Mucosa of gallbladder (tissue), 1 donor: ENCODE measurements at places on chromosomes 1 and 21. TPM values are rescaled to one million over a fixed set of nuclear protein-coding genes. Genes with fewer than 3 reads are reported as not detected.

DNA sequence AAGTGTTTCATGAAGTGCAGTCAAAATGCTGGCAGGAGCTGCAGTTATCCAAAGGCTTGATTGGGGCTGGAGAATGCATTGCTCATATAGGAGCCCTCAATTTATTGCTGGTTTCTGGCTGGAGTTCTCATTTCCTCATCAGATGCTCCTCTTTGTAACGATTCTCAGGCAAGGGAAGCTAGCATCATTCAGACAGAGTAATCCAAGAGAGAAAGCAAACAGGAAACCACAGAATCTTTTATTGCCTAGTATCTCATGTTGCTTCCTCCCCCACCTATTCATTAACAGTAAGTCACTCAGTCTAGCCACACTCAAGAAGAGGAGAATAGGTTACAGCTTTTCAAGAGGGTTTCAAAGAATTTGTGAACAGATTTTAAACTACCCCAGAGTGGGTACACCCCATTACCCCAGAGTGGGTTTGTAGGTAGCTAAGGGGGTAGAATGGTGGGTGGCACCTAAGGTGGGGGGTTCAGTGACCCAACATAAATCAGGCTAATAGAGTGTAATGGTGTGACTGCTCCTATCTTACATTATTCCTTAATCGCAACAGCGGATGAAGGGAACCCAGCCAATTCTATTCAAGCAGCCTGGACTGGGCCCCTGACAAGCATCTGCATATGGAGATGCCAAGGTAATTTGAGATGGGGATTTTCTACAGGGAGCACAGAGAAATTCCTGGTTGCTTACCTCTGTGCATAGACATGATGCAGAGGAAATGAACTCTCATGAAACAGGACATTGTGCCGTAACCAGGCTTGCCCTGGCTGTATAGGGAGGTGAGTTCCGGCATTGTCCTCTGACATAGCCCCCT is 67.1 kb downstream of the KCNJ15 start:
- no peak for DNase-seq

GRCh38 chr1:108780937-108781574 is 34.6 kb downstream of the STXBP3 start:
- no peak for DNase-seq

DNA sequence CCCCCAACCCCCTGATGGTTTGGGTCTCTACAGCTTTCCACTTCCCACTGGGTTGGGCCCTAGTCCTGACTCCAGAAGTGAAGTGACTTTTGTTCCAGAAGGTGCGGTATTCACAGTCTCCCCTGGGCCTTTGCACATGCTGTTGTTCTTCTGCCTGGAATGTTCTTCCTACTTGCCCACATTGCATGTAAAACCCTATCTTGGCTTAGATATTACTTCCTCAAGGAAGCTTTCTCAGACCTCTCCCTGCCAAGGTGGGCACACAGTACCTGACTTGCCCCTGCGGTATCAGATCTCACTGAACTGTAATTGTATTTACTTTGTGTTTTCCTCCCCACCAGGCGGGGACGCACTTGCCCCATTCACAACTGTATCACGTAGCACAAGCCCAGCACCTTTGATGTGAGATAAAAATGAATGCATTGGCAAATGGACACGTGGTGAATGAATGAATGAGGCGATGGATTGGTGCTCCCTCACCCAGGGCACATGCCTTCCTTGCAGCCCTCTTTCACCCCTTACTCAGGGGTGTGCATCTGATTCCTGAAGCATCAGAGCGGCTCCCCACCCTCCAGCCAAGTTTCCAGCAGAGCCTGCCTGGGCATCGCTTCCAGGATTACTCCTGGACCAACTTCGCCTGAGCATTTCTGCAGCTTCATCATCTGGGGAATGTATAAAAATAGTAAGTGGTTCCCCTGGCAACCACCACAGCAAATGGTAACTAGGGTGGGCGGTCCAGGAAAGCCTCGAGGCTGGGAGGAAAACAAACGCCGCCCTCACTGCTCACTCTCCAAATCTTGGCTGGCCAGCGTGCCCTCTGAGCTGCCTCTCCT is 19.8 kb downstream of the NENF start:
- DNase-seq, result peak; percentile 37

GRCh38 chr1:155004352-155005075 is 1.9 kb downstream of the ZBTB7B start:
- DNase-seq, result no peak

GRCh38 chr1:200524092-200524491 is 96.5 kb downstream of the KIF14 start:
- DNase-seq, result no peak

DNA sequence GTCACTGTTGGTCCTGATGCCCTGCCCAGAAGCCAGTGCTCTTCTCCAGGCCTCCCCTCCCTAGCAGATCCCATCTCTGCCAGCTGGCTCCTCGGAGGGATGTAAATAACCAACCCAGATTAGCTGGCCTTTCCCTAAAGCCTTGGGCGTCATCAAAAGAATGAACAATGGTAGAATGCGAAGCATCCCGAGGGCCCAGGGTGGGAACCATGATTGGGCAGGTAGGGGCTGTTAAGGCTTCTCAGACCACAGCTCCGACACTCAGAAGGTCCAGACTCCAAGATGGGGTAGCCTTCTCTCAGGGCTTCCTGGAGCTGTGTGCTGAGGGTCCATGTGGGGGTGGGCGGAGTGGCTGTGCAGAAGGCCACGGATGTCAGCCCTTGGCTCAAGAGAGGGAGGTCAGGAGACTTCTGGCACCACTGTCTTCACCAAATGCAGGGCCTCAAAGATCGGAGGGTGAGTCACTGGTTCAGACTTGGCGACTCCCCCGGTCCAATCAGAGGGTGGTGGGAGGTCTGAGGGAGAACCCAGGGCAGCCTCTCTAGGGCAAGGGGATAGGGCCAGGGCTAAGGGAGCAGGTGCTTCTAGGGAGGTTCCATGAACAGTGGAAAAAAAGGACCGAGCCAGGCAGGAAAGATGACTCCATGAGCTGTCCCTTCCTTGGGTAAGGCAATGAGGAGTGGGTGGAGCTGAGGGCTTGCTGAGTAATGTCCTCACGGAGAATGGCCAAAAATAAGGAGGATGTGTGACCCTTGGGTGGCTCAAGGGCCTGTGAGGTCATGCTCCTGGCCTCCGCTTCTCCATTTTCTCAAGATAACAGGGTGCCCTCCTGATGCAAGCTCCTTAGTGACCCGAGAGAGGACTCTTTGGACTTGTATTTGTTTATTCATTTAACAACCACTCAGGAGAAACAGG is 58.4 kb upstream of the EPS8L3 start:
- no peak for DNase-seq

Gene SPATA46
- not detected for total RNA-seq

Gene ZBTB8A
- total RNA-seq, result 7.3 TPM
